ENCODE measurements at places on chromosomes 7 and 10.

DNA sequence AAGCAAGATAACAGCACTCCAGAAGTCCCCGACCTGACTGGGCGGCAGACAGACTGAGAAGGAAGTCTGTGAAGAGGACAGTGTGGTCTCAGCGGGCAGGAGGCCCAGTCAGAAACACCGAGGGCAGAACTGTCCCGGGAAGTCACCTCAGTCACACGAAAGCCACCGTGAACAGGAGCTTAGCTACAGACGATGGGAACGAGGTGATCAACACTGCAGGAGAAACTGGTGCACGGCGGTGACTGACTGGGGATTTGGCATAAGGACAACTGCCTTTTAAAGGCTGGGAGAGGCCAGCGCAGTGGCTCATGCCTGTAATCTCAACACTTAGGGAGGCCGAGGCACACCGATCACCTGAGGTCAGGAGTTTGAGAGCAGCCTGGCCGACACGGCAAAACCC, 217.8 kb downstream of the PTPRN2 start:
- DNase-seq = no peak

- DNase-seq = no peak
Observed at GRCh38 chr10:130190737-130191115, 54.5 kb downstream of the GLRX3 start.

DNA sequence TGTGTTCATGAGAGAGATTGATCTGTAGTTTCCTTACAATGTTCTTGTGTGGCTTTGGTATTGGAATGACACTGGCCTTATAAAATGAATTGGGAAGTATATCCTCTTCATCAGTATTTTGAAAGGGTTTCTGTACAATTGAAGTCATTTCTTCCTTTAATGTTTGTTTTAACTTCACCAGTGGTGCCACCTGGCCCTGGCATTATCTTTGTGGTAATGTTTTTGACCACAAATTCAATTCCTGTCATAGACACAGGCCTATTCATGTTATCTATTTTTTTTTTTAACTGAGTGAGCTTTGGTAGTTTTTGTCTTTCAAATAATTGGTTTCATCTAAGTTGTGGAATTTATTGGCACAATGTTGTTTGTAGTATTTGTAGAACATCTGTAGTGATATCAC, 127.7 kb downstream of the CDK14 start:
- DNase-seq = no peak

- DNase-seq = peak; percentile 46
Observed at GRCh38 chr7:85186521-85187241, at the start of gene SEMA3D. TSS of gene SEMA3D (minus strand) at chr7:85187056. CDS start at chr7:85121891, 65,165 bp downstream.

DNA sequence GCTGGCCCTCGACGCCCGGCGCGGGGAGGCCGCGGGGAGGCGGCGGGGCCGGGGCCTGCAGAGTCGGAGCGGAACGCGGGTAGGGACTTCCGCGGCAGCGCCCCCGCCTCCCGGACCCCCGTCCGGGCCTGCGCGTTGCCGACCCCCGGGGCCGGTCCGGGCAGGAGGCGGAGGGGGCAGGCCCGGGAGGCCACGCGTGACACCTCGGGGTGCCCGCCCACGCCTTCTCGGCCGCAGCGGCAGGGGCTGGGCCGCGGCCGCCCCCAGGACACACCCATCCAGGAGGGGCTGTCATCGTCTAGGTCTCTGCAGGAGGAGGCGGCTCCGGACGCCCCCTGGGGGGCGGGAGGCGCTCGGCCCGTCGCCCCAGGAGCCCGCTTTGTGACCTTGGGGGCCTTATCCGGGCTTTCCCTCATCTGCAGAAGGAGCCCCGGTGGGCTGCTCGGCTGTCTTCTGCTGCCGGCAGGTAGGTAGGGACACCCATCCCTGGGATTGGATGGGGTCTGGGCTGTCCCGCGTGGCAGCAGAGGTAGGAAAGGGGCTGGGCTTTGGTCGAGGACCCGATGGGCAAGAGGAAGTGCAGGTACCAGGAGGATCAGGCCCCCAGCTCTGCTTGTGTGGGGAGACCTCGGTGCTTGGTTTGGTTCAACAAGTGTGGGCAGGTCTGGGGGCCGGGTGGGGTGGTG, 569 bp downstream of the ZNF316 start:
- no peak for DNase-seq
